Erythroblast (primary cell): ENCODE measurements at places on chromosomes 1 and 21.

GRCh38 chr21:35156293-35157278, 107.5 kb upstream of the RUNX1 start:
- no peak for DNase-seq

DNA sequence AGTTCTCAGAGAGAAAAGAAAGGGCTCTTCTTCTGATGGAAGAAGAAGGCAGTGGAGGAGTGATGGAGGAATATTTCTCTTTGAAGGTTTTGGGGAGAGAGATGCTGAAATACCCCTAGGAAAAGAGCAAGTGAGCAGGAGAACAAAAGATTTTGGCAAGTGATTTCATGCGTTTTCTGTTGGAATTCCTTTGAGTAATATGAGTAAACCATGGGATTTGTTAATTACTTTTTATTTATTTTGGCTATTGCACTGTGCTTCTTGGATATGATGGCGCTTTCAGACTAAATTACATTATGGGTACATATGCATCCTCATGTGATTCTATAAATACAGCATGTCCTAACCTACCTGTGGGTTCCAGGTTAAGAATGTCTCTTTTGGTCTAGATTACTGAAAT, 210.1 kb upstream of the PTGFR start:
- no peak for DNase-seq

DNA sequence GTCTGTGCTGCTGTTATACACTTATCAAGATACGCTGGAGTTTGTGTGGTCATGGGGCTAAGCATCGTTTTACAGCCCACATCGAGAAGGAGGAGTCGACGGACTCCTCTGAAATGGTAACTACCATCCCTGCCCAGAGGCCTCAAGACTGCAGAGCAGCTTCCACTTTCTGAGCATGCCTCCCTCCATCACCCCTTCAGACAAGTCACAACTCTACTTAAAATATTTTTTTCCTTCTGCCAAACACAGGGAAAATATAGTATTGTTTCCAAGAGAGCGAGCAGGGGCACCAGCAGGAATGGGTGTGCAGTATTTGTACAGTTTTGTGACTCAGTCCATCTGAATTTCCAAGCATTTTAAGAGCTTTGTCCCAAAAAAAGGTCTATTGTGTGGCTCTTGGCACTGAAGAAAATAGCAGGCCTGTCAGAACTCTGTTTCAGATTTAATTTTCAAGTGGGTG, 14.1 kb downstream of the EVA1C start:
- no peak for DNase-seq

GRCh38 chr1:169102567-169102966, 3.9 kb upstream of the ATP1B1 start:
- DNase-seq = no peak

DNA sequence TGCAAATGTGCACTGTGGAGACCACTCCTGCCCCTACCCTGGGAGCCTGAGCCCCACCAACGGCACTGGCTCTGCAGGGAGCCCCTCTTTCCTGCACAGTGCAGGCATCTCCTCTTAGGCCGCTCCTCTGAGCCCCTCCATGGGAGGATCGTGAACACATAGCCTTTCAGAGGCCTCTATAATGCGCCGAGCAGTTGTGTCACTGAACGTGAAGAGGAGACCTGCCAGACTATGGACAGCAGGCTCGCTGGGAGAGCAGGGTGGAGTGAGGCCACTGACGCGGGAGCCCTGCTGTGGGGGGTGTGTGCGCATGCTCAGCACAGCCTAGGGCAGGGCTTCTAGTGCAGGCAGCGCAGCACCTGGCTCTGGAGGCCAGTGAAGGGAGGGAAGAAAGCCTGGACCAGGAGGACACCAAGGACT, 151.3 kb upstream of the COL6A1 start:
- no peak for DNase-seq

DNA sequence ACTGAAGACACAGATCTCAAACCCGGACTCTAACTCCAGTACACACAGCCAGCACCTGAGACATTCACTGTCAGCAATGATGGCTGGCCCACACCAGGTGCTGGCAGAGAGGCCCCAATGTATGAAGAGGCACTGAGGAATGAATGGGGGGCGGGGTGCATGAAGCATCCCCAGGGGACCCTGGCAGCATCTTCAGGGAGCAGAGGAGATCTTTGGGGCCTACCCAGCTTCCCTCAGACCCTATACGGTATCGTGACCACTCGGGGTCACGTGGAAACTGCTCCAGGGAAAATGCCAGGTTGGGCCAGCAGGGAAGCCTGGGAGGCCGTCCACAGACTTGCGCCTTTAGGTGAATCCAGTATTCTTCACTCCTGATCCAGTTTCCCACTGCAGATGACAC, 84.3 kb downstream of the NPHP4 start:
- no peak for DNase-seq

GRCh38 chr1:228554107-228554506, 66.9 kb downstream of the RNF187 start:
- no peak for DNase-seq

- no peak for DNase-seq
These were observed 36.0 kb downstream of the FAM177B start for GRCh38 chr1:222772996-222773379.

- no peak for DNase-seq
These were observed 7.1 kb downstream of the GLIS1 start for GRCh38 chr1:53731779-53732305.

DNA sequence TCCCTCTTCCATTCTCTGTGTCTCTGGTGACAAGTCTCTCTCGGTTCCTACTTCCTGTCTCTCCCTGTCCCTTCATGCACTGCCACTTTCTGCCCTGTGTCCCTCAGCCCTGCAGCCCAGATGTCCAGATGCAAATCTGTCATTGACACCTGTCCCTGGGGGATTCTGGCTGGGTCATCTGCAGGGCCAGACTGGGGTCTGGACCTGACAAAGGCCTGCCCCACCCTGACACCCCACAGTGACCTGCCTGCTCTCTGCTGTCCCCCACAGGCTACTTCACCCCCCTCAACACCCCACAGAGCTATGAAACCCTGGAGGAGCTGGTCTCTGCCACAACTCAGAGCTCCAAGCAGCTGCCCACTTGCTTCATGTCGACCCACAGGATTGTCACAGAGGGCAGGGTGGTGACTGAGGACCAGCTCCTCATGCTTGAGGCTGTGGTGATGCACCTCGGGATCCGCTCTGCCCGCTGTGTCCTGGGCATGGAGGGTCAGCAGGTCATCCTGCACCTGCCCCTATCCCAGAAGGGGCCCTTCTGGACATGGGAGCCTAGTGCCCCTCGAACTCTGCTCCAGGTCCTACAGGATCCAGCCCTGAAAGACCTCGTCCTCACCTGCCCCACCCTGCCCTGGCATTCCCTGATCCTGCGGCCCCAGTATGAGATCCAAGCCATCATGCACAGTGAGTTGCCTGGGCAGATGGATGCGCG, 7.2 kb downstream of the THEMIS2 start:
- no peak for DNase-seq

DNA sequence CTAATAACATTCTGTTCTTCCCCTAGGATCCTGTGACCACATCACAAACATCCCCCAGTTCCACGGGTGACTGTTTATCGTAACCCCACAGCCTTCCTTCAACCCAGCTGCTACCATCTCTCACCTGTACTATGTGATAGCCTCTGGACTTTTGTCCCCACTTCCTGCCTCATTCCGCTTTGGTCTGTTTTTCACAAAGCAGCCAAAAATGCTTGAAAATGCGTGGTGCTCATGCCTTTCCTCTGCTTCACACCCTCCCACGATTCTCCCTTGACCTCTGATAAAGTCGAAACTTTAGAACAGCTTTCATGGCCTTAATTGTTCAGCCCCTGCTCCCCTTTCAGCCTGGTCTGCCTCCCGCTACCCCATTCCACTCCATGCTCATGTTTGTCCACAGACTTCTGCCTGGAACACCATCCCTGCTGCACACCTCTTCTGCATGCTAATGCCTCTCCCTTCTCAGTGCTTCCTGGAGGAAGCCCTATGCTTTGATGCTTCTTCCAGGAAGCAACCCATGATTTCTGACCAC, 165.6 kb downstream of the PLPP3 start:
- no peak for DNase-seq

- DNase-seq = no peak
These were observed 31.3 kb downstream of the KIRREL1 start for GRCh38 chr1:158024737-158025136.

DNA sequence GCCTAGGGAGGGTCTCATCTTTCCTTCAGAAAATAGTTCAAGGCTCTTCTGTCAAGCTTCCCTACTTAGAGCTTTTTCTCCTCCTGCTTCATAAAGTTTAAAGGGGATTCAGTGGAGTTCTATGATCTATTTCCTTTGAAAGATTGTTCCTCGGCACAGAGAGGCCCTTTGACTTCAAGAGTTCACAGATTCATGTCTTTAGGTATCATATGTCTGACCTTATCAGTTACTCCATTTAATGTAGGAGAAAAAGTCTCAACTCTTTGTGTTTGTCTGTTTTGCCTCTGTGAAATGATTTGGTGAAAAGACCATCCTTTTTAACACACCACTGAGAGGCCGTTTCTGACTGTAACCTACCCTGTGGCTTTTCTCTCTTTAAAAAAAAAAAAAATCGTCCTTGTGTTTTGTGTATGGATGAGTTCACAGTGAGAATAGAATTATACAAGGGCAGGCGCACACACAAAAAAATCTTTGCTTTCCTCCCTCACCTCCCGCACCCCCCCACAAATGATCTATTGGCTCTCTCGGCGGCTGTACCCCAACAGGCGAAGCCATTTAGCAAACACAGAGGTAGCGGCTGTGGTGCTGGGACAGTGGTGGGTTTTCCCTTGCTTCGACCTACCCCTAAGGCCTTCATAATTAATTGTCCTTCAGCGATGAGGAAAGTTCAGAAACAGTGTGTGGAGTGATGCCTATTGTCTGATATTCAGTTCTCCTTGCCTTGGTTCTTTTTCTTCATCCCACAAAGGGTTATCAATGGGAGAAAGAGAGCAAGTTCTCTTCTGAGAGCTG, 29.6 kb downstream of the PROX1 start:
- no peak for DNase-seq

DNA sequence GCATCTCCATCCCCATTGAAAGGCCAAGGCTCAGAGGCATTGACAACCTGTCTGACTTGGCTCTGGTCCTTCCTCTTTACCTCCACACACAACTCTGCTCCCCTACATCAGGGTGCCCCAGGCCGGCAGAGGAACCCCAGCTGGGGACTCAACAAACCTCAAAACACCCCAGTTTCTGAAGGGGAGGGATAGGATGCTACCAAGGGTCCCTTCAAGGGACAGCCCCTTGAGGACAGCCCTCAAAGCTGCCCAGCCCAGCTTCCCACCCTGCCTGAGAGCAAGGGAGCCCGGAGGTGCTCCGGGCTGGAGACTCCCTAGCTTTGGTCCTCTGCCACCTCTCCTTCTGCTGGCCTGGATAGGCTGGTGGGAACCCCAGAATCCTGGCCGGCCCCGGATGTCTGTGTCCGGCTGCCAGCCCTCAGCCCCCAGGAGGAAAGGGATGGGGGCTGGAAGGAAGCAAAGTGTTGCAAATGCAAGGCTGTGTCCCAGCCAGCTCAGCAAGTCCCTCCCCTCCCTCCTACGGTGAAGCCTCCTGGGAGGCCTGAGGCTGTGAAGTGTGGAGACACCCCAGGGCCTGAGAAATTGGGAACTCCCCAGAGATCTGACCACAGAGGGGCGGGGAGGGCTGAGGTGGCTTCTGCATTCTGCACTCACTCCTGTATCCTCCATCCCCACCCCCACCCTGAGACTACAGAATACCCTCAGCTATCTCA, 1.1 kb upstream of the MARCKSL1 start:
- DNase-seq = no peak

GRCh38 chr21:36397606-36398005, 12.4 kb downstream of the CHAF1B start:
- DNase-seq = no peak

DNA sequence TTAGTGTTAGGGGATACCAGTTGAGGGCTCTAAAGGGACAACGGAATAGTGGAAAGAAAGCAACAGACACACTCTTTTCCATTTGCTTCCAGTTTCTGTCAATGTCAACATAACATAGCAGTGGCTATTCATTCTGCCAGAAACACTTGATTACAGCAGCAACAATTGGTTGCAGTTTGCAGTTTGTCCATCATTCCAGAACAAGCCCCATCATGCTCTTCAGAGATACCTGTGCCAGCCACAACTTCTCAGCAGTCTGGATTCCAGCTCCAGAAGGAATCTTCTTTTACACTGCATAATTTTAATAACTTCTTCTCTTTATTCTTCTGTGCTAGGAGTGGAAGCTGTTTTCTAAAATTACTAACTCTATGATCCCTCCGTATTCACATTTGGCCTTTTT, 1521.4 kb downstream of the PLA2G4A start:
- no peak for DNase-seq

- DNase-seq = no peak
These were observed 72.1 kb downstream of the GPR52 start for GRCh38 chr1:174519844-174520243.

DNA sequence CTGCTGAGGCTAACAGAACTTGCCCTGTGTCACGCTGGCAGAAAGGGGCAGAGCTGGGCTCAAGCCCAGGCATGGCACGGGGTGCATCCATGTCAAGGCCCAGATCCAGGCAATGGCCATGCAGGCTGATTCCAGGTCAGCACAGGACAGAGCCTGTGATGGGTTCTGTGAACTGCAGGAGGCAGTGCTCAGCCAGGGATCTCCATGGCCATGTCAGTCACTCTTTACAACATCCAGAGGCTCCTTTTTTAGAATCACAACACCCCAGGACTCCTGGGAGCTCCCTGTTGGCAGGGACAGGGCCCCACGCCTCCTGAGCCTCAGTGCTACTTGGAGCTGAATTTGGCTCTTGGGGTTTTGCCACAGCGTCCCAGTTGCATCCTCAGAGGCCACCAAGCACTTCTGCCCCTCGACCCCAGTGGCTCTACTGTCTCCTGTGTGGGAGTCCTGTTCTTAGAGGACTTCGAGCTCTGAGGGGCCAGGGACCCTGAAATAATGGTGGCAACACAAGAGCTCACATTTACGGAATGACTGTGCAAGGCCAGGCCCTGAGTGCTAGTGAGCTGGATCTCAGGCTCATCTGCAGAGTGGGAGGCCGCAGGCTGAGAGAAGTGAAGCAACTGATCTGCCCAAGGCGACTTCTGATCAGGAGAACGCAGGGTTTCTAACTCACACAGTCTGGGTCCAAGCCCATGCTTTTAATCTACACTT, 211.5 kb downstream of the TRABD2B start:
- DNase-seq = no peak

- no peak for DNase-seq
These were observed 96.1 kb upstream of the TARDBP start for GRCh38 chr1:10916311-10916710.
